ENCODE measurements at places on chromosomes 1 and 21.

DNA sequence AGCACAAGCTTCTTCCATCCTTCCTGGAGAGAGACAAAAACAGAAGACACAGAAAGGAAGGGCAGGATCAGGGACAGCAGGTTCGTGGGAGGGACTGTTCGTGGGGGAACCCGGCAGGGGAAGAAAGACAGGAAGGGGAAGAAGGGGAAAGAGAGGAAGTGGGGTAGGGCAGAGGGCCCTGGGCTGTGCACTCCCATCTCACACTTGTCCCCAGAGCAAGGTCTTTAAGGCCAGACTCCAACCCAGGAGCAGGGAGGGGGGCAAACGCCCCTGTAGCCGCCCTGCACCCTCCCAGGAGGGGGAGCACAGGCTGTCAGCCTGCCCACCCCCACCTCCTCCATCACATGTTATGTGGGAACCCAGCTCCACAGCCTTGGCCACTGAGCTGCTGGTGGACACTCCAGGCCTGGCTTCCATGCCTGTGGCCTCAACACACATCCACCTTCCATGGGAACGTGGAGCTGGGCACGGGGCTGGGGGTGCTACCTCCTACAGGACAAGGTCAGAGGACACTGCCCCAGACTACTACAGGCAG lies 9.3 kb downstream of the SLC19A1 start:
- DNase-seq: no peak

DNA sequence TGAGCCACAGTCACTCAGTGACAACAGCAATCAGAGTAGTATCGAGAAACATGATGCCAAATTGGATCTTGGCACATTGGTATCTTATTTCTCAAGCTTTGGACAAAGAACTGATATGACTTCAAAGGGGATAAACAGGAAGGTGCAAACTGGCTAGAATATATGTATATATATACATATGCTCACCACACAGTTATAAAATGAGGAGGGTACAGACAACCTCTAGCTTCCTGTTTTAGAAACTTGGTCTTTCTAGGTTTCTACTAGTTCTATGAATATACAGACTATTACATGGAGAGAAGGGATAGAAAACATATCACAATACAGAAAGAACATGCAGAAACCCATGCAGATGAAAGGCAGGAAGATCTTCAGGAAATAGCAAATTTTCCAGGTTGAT lies 292.1 kb upstream of the SNX7 start:
- DNase-seq: no peak

DNA sequence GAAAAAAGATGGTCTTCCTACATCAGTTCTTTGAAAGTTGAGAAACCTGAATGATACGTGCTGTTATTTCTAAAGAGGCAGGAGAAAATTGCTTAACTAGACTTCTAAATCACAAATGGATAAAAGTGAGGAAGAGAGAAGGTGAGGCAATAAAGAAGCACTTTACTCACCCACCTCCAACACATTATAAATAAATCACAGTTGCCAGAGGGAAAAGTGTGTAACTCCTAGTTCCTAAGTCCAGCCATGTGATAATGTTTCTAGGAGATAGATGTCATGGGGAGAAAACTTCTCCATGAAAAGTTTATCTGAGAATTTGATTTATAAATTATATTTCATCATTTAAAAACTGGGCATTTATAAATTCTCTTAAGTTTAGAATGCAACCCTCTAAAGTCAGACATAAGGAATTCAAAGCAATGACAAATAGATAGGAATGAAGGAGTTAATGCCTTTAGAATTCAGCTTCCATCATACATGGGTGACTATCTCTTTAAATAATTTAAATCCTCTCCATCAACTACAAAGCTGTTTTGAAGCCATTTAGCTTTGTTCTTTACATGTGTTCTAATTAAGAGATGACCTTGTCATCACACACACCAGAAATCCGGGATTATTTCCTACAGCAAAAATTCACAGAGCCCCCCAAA lies 60.0 kb downstream of the NRIP1 start:
- no peak for DNase-seq

DNA sequence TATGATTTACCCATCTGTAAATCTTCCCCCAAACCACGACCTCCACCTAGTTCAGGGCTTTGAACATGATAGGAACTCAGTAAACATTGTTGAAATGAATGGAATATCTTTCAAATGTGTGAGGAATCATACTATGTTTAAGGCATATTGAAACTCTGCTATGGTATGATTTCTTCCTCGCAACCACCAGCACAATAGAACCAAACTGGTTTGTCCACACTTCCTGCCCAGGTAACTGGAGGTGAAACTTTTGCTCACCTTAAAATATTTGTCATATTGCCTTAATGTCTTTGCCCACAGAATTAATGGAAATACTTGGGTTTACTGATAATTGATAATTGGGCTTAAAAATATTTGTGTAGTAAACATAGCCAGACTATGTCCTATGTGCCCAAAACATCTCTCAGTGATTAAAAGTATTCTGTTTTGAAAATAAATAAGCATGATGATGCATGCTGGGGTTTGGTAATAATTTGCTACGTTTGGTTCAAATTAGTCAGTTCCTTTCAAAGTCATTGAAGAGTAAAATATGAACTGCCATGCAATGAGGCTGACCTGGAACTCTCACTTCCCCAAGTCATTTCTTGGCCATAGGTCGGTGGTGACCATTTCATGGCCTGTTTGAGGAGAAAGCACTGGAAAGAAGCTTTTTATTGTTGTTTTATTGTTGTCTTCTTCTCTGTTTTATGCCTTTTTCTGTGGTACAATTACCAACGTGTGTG lies 73.3 kb downstream of the TNFSF18 start:
- no peak for DNase-seq

DNA sequence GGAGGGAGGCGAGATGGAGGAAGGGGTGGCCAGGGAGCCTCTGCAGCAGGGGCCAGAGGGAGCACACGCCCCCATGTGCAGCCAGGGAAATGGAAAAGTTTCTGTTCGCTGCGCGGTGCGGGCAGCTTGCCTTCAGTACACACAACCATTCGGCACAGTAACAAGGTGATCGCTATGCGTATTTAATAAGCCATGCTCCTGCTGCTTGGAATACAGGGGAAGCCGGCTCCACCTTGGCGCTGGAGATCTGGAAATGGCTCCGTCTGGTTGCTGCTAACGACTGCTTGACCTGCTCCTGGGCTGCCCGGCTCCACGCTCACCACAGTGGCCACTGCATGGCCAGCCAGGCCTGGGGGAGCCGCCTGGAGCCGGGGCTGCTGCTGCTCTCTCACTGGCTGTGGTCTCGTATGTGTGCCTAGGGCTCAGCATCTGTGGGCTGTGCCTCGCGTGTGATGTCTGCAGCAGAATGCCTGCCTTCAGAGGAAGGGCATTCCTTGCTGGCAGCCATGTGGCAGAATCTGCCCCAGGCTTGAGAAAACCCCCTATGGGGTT lies 86.4 kb upstream of the ACTL8 start:
- no peak for DNase-seq

DNA sequence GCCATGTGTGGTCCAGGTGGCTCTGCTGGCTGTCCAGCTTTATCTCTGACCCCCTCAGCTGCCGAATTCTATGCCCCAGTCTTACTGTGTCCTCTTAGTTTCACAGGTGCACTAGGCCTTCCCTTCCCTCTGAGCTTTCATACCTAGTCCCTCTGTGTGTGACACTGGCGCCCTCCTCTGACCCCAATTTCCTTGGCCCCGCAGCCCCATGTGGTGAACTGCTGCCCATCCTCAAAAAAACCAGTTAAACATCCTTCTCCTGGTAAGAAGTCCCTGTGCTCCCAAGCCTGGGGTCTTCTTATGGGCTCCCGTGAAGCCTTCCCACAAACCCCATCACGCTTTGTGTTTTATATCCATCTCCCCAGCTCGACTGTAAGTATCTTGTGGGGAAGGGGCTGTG lies 93.9 kb upstream of the TSPAN2 start:
- no peak for DNase-seq

GRCh38 chr1:212630158-212630900 lies 21.8 kb downstream of the ATF3 start:
- no peak for DNase-seq

GRCh38 chr1:157247005-157247763 lies 109.0 kb upstream of the ETV3 start:
- DNase-seq: no peak

DNA sequence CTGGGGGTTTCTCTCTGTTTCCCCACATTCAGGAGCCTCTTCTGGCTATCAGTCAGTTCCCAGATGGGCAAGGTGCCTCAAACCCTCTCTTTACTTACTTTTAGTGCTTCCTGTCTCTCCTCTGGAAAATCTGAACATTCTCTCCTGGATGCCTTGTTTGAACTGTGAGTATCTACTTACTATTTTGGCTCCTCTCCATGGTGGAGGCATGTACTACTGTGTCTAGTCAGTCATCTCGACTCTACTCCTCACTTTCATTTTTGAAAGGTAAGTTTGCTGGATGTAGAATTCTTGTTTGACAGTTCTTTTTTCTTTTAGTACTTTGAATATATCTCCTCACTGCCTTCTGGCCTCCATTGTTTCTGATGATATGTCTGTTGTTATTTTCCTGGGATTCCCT lies 70.9 kb upstream of the FAM78B start:
- no peak for DNase-seq

DNA sequence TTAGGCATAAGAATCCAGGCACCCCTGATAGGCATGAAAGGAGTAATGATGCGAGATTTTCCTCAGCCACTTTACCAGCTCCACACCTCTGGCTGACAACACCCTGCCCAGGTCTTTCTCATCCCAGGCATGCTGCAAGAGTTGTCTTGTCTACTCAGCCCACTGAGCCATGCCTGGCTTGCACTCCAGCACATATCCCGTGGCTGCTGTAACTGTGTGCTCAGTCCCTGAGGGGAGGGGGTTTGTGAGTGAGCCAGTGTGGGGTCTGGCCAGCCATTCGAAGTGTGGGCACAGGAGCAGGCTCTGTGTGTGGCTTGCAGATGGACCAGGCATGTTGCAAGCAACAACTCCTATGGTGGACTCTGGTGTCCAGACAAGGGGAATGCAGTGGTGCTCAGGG lies 529.6 kb downstream of the ADGRL2 start:
- DNase-seq: no peak

DNA sequence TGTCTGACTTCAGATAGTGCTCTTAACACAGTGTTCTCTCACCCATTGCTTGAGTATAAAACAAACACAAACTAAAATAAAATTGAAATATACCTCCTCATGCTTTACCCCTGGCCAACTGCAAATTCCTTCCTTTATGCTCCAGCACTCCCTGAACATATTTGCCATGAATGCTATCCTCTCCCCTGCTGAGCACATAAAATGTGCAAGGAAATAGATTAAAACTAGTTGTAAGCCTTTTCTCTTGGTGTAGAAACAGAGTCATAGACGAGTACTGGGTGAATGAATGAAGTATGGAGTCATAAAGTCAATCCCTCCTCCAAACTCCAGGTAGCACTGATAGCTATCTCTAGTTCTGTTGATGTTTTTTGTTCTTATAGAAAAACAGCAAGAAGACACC lies 2.6 kb downstream of the GPR161 start:
- DNase-seq: no peak

- no peak for DNase-seq
These were observed 245.3 kb downstream of the RERE start for GRCh38 chr1:8572106-8572505.

DNA sequence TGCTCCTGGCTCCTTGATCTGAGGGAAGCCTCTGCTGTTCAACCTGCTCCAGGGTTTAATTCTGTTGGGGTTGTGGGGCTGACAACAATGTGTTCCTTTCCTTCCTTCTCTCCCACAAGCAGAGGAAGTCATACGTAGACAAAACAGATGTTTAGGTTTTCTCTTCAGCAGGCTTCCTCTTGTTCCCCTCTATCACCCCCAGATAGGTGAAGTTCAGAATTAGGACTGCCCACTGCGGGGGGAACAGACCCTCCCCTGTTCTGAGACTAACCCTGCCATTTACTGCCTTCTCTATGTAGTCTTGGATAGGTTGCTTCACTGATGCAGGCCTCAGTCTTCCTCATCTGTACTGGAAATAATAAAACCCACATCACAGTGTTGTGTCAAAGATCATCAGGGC lies 30.0 kb upstream of the NRDC start:
- no peak for DNase-seq

DNA sequence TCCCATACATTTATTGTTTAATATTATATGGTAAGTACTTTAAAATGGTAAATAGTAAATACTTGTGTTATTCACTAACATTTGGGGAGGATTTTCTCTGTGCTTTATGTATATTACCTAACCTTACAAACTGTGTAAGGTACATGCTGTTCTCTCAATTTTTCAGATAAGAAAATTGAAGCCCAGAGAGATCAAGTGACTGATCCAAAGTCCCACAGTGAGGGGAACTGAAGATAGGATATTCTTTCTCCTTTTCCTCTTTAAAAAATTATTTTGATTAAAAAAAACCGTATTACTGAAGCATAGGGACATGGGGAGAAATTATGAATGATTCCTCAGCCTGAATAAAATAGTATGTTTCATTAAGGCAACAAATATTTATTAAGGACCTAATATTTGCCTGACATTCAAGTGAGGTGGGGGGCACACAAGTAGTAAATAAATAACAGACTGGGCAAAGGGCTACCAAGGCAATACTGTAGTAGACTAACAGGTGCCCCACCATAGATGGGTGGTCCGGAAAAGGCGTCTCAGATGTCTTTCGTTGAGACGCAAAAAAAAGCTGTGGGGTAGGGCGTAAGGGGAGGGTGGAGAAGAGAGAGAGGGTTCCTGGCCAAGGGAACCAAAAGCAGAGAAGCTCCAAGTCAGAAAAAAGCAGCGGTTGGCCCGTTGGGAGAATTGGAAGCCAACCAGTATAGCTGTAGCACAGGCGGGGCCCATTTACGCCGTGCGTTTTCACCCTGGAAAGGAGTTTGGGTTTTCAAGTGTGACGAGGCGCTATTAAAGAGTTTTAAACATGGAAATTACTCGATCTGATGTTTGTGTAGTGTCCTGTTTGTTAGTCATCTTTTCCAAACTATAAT lies 944 bp upstream of the AGO3 start:
- peak; percentile 10 for DNase-seq

DNA sequence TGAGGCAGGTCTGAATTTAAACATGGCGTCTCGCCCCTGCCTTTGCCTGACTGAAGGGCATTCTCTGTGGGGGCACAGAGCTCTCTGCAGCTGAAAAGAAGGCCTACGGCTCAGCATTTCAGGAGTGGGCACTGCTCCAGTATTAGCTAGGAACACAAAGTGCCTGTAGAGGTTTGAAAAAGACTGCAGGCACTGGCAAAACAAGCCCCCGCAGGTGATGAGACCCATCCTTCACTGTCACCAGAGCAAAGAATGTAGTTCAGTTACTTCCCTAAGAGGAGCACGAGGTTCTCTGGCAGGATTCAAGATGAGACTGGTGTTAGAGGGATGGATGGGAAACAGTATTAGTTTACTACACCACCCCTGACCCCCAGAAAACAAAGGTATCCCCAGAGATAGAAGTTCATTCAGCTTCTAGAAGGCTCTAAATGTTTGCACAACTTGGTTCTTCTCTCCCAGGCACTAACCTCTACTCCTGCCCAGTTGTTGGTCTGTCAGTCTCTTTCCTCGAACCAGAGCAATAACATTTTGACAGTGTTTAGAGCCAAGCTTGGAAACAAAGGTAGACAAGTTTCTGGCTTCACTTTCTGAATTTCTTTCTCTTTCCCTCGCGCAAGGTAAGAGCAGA lies 101.9 kb upstream of the KCNE2 start:
- no peak for DNase-seq

DNA sequence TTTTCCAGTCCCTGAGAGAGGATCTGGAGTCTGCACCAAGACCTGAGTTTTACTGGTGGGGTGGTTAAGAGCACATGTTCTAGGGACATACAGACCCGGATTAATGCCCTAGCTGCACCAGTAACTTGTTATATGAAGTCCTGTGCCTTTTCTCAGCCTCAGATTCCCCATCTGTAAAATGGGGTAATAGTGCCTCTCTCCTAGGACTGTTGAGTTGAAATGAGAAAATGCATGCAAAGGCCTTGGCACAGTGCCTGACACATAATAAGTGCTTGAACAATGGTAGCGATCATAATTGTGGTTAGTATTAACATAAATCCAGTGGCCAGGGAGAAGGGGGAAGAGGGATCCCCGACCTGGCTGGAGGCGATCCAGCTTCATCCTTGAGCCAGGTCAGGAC lies 12.3 kb downstream of the AHDC1 start:
- no peak for DNase-seq
